HFFc6 (cell line): ENCODE measurements at places on chromosomes 5 and 9.

GRCh38 chr9:76644171-76644570 is 120.1 kb upstream of the PCA3 start:
- no peak for DNase-seq

GRCh38 chr9:73074176-73074708 is 77.4 kb upstream of the ANXA1 start:
- peak; percentile 38 for DNase-seq

DNA sequence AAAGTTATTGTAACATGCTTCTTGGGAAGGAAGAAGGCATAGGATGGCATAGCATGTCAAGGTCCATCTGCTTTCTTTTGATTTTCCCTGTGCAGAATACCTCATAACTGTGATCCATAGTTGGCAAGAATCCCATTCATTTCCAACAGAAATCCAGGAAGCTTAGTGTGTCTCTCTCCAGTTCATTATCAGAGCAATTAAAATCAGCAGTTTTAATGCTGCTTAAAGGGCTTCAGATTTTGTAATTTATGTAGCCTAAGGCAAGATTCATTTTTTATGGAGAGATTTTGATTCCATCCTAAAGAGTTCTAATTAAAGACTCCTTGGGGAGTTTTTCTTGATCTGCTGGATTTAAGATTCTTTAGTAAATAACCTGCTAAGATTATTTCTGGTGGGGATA is 560.1 kb downstream of the PDE4D start:
- no peak for DNase-seq

GRCh38 chr5:1971944-1972343 is 89.2 kb upstream of the IRX4 start:
- no peak for DNase-seq

DNA sequence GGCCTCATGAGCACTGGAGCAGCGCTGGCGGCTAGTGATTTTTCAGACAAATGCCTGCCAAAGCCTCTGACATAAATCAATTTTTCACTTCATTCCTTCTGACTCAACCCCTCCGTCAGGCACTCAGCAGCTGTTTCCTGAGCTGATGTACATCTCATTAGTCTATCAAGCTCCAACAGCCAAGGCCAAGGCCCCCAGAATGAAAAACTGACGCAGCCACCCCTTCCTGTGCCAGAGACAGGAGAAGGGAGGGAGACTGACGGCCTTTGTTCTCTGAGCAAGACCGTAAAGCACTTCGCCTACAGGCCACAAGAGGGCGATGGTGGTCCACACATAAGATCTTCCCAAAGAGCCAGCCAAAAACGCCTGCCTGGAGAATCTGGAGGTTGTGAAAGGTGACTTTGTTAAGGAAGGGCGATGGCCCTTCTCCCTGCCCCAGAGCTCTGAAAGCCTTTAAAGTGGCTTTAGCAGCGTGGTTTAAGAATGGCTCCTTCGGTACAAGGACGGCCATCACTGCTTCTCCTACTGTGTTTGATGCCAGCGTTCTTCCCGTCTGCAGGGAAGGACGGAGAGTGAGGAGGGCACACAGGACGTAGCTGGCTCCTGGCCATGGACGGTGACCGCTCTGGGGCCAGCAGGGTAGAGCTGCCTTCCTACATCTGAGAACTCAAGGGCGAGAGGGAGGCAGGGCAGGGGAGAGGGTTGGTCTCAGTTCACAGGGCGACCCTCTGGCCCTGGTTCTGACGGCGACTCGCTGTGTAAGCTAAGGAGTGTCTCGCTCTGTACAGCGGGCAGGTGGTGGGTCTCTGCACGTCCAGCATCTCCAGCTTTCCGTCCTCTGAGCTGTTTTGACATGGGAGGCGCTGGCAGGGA is 37.0 kb downstream of the ALG2 start:
- peak; percentile 76 for DNase-seq

DNA sequence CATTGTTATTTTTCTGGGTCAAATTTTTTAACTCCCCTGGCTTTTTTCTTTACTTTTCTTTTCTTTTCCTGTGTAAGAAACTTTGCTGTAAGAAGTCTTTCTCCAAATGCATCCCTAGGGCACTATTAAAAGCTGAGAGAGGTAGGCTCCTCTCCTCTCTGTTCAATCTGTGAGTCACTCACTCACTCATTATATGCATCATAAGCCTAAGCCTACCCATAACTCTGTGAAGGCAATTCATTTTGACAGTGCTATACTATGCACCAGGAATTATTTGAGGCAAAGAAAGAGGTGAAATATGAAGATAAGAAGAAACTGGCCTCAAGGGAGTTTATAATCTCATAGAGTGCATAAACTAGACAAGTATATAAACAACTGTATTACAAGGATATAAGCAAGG is 67.9 kb upstream of the PRR16 start:
- DNase-seq: peak; percentile 83

DNA sequence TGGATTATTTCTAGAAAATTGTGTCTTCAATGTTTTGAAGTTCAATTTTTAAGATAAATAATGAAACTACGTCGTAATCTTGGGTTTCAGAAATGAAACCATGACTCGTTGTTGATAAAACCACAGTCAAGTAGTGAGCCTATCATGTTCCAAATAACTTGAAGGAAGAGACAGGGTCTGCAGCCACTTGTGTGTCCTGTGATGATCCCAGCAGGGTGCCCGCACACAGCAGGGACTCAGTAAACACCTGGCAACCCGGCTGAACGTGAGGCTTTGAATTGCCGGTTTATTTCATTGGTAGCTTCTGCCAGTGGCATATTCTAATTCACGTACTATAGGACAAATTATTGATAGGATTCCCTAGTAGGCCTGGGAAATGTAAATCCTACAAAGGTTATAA is 679.6 kb downstream of the IRX1 start:
- DNase-seq: no peak

GRCh38 chr9:120905315-120906164 is 21.1 kb downstream of the TRAF1 start:
- no peak for DNase-seq

DNA sequence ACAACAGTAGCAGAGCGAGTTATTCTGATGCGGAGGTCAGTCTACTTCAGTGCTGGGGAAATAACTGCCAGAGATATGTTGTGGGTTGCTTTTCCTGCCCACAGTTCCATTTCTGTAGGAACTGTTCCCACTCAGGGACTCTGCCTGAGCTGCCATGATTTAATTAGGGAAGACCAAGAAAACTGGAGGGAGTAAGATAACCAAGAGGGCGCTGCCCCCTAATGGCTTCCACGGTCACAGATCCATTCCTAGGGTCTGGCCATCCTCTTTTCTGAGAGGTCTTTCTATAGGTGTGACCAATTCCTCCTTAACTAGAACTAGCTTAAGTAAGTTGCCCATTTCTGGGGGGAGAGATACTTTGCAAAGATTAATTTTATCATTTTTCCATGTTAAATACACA is 125.9 kb downstream of the APBA1 start:
- peak; percentile 15 for DNase-seq

DNA sequence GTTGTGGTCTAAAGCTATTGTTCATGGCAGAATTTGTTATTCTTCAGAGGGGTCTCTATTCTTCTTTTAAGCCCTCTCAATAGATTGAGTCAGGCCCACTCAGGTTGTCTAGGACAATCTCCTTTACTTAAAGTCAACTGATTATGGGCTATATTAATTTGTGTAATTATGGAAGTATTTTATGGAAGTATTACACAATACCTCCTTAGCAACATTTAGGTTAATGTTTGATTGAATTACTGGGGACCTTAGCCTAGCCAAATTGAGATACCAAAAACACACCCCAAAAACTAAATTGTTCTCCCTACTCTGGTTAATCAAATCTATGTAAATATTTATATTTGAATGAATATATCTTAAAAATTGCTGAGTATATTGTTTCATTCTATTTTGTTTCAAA is 347.1 kb upstream of the GRIN3A start:
- no peak for DNase-seq

DNA sequence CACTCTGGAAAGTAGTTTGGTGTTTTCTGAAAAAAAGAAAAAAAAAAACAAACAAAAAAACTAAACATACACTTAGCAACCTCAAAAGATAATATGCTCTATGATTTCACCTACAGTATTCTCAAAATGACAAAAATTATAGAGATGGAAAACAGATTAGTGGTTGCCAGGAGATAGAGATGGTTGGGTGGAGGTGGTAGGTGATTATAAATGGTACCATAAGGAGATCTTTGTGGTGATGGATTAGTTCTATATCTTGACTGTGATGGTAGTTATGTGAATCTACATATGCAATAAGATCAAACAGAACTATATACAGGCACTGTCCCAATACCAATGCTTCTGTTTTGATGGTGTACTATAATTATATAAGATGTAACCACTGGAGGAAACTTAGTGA is 32.0 kb downstream of the PTBP3 start:
- no peak for DNase-seq

DNA sequence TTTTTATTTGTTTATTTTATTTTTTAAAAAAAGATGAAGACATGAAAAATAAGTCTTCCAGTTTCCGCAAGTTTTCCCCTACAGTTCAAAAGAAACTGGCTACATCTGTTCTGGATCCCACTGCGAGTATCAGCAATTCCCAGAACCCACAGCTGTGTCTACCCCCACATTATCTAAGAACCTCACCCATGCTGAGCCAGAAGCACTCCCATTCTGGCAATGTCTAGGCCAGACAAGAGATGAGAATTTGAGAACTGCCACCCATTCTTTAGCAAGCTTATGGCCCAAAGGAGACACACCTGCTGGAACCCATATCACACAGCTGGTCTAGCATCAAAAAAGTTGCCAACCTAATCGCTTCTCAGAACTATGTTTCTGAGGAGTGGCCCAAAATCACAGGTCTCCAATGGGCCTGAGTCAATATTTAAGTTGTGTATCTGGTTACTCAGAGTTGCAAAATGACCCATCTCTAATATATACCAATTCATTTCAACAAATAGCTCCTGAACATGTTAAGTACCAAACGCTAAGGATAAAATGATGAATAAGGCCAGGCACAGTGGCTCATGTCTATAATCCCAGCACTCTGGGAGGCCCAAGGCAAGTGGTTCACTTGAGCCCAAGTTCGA is 27.1 kb downstream of the MTMR12 start:
- no peak for DNase-seq
